ENCODE measurements at places on chromosomes 3 and 15.

GRCh38 chr15:62392376-62392775 is 227.3 kb upstream of the C2CD4B start:
- no peak for DNase-seq

DNA sequence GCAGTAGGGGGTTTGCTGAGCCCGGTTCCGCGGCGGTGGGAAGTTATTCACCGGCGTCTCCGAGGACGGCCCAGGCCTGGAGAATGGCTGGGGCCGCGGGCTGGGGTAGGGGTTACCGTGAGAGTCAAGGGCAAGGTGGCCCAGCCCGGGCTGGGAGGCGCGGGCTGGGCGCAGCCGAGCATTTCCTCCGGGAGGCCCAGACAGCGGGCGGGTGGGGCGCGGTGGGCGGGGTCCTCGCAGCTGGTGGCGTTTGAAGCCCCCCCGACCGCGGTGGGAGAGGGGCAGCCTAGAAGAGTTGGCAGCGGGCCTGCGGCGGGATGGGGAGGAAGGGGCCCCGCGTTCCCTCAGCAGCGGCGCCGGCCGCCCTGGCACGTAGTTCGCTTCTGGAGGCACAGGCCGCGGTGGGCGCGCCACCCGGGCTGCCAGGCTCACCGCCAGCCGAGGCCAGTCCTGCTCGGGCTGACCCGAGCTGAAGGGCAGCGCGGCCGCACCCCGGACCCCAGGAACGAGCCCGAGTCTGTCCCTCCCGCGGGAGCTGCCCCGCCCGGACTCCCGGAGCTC is 960 bp upstream of the KLF13 start:
- no peak for DNase-seq

GRCh38 chr15:95138604-95139270 is 907.4 kb downstream of the MCTP2 start:
- DNase-seq, result no peak

GRCh38 chr3:124519591-124520194 is 210.6 kb upstream of the UMPS start:
- DNase-seq, result no peak

DNA sequence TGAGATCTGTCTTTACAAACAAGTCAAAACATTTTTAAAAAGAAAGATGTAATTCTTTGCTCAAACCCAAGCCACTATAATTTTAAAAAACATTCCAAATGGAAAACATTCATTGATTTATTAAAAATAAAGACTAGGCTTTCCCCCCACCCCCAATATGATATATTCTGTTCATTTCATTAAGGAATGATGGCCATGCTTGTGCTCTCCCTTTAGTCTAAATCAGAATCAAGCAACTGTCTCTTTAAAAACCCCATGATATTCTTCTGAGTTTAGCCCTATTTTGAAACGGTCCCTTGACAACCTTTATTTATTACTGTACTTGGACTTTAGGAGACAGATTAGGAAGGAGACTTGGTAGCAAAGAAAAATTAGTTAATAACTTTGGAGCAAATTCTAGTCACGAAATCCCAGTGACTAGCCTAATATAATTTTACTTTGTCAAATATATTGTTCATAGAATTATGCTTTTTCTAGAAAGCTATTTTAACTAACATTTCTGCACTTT is 38.4 kb downstream of the TSC22D2 start:
- DNase-seq, result no peak

DNA sequence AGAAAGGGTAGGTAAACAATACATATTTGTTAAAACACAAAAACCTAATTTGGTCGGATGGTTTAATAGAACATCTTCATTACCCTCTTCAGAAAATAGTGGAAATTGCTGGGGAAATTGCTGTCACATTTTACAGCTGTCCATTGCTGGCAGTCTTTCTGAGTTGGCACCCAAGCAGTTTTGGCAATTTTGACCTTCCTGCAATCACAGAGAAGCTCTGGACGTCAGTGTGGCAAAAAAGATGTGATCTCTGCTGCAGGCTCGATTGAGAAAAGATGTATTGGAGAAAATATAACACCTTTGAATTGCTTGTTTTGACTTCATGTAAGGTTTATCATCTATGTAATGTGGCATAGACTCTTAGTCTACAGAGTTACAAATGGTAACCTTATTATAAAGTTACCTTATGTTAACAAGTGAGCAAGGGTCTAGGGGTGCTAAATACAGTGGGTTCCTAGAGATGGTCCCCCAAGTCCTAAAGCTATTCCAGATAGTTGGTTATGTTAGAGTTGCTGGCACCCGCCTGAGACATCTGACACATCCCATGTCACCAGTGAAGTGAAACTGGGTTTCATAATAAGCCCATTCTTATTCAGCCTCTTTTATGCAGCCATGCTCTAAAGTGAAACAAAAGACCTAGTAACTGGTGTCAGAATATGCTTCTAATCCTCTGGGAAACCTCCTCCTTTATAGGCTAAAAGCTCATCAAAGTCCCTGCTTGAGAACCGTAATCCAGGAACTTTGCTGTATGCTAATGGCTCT is 14.0 kb downstream of the UBE2E1 start:
- DNase-seq, result no peak

DNA sequence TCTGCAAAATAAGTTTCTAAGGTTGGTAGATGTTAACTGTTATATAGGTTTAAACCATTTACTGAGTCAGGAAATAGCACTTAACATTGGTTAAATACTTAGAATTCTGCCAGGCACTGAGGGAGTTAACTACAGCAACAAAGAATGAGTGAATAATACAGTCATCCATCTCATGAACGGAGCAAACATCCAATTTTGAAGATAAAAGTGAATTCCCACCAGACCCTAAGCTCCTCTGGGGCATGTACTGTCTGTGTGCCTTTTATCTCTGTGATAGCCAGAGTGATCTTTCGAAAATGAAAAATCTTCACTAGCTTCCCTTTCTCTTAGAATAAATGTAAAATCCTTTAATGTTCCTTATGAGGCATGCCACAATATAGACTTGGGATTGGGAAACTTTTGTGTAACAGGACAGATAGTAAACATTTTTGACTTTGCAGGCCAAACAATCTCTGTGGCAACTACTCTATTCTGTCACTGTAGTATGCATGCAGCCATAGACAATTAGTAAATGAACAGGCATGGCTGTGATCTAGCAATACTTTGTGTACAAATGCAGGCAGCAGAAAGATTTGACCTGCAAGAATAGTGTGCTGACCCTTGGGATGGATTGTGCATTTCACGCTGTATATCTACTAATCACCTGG is 294.5 kb upstream of the LMCD1 start:
- no peak for DNase-seq

DNA sequence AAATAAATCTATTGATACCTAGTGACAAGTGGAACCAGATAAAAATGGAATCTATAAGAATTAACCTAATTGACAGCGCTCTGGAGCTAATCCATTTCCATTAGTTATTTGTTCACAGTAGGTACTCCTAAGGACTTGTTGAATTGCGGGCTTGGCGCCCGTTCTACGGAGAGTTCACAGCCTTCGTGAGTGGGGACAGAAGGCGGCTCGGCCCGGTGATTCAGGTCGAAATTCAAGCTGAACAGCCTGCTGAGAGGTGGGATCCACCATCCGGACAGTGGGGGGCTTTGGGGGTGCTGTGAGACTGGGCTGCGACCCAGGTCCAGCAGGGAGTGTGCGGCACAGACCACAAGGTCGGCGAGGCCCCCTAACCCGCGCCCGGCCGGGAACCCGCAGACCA is 779 bp upstream of the CTNNB1 start:
- no peak for DNase-seq
